ENCODE measurements at places on chromosomes 1 and 21.

DNA sequence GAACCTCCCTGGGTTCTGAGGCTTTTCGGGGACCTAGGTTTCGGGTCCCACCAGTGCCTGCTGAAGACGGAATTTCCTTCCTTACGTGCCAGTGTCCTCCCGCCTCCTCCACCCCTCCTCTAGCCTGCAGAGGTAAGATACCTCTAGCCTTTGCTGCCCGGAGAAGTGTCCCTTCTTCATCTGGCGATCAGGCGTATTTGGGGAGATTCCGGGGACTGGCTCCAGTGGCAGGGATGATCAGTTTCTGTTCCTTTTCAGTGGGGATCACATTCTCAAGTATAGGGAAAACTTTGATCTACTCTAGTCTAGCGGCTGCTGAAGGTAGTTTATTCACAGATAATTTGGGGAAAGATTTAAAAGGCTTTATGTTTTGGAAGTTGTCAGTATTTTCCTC lies 674 bp downstream of the CEP350 start:
- DNase-seq, result no peak

- no peak for DNase-seq
Measured at GRCh38 chr1:50126927-50127715, 18.4 kb downstream of the ELAVL4 start.

DNA sequence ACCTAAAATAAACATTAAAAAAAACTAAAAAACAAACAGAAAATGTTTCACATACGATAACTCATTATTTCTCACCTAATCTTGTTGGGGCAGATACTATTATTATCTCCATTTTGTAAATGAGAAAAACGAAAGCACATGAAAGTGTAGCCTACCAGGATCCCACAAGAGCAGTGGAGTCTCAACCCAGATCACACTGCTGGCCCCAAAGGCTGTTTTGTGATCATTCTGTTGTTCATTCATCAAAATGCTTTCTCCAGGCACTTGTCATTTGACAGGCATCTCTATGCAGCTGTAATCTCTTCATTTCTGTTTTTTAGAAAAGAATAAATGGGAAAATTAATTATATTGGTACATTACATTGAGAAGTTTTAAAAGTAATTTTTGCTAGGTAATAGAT lies 67.5 kb downstream of the AK5 start:
- DNase-seq, result no peak

DNA sequence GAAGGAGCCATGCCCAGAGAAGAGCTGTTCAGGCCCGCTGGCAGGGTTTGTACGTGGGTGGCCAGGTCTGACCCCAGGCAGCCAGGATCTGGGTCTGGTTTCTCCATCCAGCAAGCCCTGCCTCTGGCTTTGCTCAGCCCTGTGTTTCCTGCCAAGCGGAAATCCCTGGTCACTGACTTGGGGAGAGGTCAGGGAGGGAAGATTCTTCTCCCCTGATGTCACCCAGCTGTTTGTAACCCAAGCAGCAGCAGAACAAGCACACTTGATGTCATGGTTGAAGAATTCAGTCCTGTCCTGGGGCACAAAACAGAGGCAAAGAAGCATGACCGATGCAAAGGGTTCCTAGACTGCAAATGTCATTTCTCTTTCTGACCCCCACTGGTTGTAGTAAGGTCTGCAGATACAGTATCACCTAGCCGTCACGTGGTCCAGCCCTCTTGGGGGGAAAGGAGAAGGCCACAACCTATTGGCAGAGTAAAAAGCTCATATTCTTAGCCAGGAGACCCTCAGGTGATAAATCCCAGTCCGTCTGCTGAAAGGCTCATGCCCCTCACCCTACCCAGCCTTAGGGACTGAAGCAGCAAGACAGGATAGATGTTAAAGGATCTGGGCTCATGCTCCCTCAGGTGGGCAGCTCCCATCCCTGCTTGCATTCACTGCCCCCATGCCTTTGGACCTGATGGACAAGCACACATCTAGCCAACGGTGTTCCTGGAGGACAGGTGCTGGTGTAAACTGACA lies 120.9 kb downstream of the SYT2 start:
- DNase-seq, result peak; percentile 87

GRCh38 chr1:169456029-169456428 lies 28.8 kb upstream of the CCDC181 start:
- DNase-seq, result no peak

DNA sequence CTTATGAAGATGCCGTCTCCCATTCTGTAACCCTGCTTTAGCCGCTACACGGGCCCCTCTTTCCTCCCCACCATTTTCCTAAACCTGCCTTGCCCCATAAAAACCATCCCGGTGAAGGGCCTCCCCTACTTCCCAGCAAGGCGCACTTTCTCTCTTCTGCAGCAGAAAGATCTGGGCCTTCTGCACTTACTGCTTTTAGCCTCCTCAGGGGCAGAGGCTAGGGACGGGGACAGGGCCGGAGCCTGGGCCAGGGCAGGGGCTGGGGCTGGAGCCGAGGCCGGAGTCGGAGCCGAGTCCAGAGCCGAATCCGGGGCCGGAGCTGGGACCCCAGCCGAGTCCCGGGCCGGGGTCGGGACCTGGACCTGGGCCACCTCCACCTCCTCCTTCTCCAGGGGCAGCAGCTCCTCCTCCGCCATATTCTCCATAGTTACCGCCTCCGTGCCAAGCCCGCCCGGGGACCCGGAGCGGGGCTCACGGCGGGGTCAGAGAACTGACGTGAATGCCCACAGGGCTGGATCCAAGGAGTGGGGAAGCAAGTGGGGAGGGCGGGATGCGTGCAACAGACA lies 382 bp downstream of the TRMT1L start:
- DNase-seq, result peak; percentile 31

- DNase-seq, result no peak
Measured at GRCh38 chr1:27001570-27002360, 8.3 kb downstream of the TRNP1 start.

DNA sequence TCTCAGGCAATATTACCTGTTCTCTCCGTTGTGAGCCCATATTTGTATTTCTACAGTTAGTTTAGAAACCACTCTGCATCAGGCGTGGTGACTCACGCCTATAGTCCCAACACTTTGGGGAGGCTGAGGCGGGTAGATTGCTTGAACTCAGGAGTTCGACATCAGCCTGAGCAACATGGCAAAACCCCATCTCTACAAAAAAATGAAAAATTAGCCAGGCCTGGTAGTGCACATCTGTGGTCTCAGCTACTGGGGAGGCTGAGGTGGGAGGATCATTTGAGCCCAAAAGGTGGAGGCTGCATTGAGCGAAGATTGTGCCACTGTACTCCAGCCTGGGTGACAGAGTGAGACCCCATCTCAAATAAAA lies 19.7 kb upstream of the ID3 start:
- no peak for DNase-seq

DNA sequence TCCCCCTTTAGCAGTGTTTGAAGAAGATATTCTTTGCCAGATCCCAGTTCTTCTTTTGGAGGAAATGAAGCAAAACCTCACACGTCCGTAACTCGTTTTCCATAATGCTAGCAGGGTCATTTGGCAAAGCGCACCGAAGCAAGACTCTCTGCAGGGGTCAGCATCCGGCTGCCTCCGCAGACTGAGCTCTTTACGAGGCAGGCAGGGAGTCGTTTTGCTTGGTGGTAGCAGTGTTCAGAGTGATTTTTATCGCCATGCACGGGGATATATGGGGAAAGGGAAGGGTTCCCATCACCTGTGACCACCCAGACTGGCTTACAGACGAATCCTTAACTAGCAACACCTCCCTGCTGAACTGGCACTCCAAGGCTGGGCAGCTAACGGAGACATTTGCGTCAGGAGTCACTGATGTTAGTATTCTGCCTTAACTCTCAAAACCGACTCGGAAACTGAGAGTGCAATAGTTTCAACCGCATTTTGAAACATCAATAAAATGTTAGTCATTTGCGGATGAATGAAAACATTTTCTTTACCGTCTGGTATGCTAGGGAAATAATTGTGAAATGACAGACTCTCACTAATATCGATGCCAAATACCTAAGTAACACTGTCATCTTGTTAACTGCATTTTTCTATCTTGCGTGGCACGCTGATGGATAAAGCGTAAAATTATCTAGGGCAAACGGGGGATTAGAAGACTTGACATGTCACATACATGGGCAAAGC lies 2.2 kb upstream of the NEGR1 start:
- peak; percentile 8 for DNase-seq

- DNase-seq, result no peak
Measured at GRCh38 chr1:32771561-32772280, 45.4 kb downstream of the YARS1 start.

DNA sequence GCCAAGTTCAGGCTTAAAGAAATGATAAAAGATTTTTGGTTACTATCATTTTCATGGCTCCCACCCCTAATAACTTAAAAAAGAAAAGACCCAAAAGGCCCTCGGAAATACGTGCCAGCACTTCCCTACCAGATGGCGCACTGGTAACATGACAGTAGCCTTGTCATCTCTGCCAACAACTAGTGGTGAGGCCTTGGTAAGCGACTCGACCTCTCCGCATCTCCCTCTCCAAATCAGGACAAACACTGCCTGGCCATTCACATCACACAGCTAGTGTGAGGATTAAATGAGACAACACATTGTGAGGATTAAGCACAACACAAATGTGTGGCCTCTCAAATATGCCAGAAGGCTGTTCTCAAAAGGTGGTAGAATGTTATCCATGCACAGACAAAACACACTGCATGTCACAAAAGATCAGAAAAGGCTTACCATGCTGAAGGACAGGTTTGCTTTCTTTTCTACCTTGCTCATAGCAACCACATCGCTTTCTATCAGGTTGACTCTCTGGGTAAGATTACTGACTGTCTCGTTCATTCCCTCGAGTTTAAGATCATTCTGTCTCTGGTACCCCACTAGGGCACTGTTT lies 16.4 kb downstream of the TEX38 start:
- DNase-seq, result no peak

DNA sequence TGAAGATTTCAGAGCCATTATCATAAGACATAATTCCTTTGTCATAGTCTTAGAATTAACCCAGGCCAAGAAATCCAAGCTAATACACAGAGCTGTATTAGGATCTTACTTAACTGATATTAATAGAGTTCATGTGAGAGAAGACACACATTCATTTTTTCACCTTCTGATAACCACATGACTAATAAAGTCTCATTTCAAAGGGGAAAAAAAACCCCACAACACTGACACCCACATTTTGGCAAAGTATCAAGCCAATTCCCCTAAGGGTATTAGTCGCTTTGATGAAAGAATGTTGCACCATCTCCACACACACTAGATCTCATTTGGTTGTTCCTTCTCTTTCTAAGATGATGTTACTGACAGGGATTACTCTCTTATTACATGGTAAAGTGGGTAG lies 344.4 kb upstream of the ESRRG start:
- no peak for DNase-seq

DNA sequence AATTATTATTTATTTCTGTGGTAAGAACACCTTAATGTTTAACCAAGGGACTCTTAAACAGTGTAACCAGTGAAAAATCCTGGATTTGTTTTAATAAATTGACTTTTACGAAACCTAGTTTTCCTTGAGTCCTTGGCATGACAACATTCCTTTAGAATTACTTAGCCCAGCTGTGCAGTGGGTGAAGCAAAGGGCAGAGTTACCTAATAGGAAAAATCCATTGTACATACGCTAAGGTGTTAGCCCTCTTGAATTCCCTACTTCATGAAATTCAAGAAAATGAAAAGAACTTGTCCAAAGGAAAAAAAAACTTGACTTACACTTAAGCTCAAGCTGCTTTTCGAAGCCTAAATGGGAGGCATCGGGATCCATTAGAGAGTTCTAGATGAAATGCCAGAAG lies 852.0 kb upstream of the ADAMTS5 start:
- DNase-seq, result no peak

DNA sequence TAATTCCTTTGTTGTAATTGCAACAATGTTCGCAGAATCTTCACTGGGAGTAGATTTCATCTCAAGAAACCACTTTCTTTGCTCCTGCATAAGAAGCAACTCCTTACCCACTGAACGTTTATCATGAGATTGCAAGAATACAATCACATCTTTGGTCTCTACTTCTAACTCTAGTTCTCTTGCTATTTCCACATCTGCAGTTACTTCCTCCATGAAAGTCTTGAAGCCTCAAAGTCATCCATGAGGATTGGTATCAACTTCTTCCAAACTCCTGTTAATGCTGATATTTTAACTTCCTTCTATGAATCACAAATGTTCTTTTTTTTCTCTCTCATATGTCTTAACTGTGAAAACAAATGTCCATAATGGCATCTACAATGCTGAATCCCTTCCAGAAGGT lies 118.6 kb upstream of the RAB4A start:
- DNase-seq, result no peak

DNA sequence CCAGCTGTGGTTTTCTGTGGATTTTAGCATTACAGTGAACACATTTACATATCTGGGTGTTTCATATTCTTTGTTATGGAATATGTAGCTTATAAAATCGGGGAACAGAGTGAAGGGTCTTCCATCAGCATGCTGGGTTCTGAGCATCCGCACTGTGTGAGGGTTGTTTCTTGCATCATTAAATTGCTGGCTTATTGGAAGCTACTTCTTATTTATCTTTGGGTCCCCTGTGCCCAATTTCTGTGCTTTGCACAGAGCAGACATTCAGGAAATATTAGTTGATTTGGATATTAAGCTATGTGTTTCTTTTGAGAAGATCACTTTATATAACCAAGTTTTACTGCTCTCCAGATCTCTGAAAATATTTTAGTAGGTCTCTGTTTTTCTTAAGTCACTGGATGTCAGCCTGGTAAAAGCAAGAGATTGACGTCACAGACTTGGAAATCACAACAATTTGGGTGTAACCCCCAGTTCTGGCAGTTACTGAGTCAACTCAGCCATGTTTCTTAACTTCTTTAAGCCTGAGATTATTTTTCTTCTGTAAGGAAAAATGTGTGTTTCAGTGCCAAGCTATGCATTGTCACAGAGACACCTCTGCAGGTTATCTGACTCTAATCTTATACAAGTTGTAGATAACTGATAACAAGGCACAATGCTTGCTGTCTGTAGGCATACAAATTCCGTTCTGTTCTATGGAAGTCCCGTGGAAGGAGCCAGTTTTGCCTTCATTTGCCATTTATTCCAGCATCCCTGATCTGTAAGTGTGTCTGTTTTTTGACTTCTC lies 258.3 kb upstream of the KAZN start:
- no peak for DNase-seq

GRCh38 chr1:28326984-28327383 lies 1.9 kb upstream of the MED18 start:
- no peak for DNase-seq

- no peak for DNase-seq
Measured at GRCh38 chr1:242554577-242554976, 30.1 kb upstream of the PLD5 start.

GRCh38 chr1:239955431-239955830 lies 136.3 kb upstream of the FMN2 start:
- DNase-seq, result no peak

GRCh38 chr21:43913928-43914327 lies 48.9 kb downstream of the AGPAT3 start:
- no peak for DNase-seq

GRCh38 chr21:15667010-15667409 lies 62.8 kb upstream of the USP25 start:
- DNase-seq, result peak; percentile 6

DNA sequence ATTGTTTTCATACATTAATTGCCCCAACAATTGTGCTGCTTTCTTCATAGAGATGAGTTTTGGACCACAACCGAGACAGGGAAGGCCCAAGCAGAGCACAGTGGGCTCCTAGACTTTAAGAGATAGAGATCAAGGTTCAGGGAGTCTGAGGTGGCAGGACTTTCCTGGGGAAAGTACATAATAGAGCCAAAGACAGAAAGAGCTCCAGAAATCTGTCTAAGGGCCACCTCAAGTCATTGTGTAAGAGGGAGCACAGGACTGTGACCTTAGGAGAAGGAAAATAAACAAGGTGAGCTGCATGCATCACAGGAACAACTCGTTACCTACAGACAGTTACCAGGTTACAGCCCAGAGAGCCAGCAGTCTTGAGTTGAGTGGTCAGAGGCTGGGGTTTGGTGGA lies 41.3 kb upstream of the CR2 start:
- DNase-seq, result no peak
